ENCODE measurements at places on chromosomes 2 and 18.
A peak's percentile ranks its signal among the peaks of the same experiment; 100 is the strongest.

DNA sequence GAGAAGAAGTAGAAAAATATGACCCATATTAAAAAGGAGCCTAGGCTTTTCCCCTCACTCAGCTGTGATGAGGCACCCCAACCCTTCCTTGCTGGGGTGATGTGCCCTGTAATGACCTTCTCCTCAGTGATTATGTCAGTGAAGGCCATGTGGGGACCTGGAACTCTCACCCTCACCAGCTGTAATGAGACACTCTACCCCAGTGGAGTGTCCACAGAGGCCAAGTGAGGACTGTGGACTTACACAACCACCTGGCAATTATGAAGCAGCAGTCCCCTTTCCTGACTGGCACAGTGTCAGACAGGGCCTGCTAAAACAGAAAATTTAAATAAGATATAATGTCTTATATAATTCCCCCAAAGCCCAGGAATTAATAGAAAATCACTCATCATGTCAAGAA, 54.2 kb downstream of the SEMA4F start:
- DNase-seq: no peak

DNA sequence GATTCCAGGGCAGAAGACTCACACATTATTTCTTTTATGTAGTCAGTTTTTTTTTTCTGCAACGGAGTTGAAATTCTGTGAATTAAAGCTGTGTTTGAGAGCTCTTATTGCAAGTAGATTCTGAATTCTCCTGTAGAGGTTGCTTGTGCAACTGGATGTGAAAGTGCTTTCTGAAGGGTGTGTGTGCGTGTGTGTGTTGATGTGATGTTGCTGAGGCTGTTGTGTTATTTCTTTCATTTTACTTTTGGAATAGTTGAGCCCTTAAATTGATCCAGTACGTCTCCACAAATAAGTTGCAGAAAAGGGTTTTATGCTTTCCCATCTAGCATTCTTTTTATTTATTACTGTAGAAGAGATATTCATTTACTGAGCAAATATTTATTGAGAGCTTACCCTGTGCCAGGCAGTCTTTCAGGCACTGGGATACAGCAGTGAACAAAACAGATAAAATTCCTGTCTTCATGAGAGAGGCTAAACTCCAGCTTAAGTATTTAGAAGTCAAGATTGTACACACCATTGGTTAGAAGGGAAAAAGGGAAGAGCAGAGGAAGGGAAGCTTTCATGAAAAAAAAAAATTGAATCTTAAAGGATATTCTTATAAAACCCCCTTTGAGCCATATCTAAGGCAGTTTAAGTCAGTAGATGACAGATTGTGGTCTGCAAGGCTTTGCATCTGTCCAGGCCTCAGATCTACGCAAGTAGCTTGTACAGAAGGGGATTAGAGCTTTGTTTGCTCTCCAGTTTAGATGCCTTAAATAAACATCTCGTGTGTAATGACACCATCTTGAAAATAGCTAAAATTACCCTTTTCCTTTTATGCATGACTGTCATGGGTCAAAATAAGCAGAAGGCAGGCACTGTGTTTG, 58.2 kb downstream of the MYO1B start:
- peak; percentile 57 for DNase-seq

DNA sequence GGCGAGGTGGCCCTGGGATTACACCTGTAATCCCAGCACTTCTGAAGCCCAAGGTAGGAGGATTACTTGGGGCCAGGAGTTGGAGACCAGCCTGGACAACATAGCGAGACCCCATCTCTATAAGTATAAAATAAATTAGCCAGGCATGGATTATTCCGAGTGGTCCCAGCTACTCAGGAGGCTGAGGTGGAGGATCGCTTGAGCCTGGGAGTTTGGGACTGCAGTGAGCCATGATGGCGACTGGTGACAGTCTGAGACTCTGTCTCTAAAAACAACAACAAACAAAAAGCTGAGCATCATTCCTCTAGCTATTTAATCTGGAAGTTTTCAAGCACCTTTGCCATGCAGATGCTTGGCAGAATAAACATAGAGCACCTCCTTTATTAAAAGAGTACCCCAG, 21.8 kb upstream of the FAHD2A start:
- no peak for DNase-seq

DNA sequence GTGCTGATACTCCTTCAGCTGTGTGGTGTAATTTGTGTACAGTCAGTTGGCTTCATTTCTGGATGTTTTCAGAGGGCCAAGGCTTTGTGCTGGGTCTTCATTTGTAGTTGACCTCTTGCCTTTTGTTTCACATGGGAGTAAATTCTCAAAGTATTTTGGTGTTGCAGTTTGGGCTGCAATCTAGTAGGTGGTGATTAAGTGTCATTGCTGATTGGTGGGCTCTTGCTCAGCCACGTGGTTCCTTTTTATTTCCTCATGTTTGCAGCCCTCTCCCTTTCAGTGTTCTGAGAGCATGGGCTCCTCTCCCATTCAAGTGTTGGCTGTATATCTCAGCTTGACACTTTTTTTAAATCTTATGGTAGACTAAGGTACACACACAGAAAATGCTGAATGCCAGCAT, 96.8 kb downstream of the SNTG2 start:
- peak; percentile 6 for DNase-seq

- no peak for DNase-seq
Observed at GRCh38 chr2:30492619-30493018, 45.6 kb downstream of the LCLAT1 start.

- no peak for DNase-seq
Observed at GRCh38 chr18:13910986-13911385, 4.3 kb downstream of the MC2R start.

- DNase-seq: no peak
Observed at GRCh38 chr2:182319556-182320505, 107.0 kb downstream of the PDE1A start.

GRCh38 chr2:46846536-46846935, 69.1 kb downstream of the MCFD2 start:
- peak; percentile 39 for DNase-seq

- DNase-seq: no peak
Observed at GRCh38 chr18:78327643-78328042, 652.0 kb upstream of the SALL3 start.

- DNase-seq: no peak
Observed at GRCh38 chr2:167814881-167815718, 432.3 kb downstream of the STK39 start.

- DNase-seq: no peak
Observed at GRCh38 chr18:74513149-74513882, 17.2 kb downstream of the CNDP2 start.

DNA sequence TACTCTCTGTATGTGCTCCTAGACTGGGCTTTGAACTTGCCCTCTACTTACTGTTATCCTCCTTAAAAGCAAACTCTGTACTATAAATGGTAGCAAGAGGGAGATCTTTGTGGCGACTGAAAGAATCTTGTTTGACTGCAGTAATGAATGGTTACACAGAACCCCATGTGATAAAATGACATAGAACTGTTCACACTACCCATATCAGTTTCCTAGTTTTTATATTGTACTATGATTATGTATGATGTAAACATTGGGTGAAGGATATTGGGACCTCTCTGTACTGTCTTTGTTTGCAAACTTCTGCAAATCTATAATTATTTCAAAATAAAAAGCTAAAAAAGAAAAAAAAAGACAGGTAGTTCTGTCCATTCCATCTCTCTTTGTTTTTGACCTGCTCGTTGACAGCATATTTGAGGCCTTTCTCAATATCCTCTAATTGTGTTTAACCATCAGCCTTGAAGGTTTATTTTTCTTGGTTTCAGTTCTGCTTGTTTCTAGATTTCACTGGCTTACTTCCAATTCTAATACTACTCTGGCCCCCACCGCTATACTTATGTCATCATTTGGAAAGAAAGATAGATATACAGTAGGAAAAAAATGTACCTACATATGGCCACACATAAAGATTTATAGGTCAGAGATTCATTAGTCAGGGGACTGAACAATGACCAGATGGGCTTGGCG, 79.2 kb upstream of the MYO3B start:
- DNase-seq: peak; percentile 64

- peak; percentile 78 for DNase-seq
Observed at GRCh38 chr2:197159661-197160211, 150.8 kb downstream of the ANKRD44 start.

Measured in iris pigment epithelial cell (primary cell).